NCI-H774 (cell line): ENCODE measurements at places on chromosomes 2 and 18.

DNA sequence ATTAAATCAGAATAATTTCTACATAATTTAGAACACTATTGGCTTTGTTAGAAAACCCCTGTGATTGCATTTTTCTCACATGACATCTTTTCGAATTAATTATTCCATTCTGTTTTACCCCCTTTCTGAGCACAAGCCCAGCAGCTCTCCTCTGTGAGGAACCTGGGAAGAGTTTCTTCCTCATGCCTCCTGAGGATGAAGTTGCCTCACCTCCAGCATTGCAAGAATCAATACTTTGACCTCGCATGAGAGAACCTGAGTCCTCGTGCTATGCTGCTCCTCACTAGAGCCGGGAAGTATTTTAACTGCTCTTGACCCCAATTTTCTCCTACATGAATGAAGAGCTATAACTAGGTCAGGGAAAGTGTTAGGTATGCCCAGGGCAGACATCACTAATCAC lies 77.1 kb upstream of the RAPH1 start:
- no peak for DNase-seq

DNA sequence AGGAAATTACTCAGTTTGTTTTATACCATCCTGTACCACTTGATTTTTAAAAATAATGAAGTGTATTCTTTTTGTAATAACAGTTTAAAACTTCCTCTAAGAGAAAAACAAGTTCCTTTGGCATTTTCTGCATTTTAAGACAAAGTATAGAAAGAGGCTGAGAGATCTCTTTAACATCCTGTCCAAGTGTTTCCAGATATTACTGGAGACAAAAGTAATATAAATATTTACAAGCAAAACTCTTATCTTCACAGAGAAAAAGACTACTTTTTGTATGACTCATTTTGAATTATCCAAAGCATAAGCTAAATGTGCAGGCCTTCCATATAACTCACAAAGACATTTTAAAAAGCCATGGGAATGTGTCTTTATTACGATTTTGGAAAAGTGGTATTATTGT lies 221.1 kb downstream of the RDH14 start:
- no peak for DNase-seq

DNA sequence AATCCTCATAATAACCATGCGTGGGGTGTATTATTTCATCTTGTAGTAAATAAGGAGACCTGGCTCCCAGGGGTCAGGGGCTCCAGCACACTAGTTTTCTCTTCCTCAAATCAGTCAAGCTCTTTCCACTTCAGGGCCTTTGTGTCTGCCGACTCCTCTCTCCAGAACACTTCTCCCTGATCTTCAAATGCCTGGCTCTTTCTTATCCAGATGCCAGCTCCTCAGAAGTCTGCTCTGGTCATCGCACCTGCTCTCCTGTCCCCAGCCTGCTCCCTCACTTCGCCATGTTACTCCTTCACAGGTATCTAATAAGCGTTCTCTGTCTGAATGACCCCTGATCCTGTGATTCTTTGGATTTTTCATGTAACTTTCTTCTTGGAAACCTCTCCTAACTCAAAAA lies 62.0 kb downstream of the GYPC start:
- DNase-seq = no peak

GRCh38 chr2:7206111-7206810 lies 289.0 kb downstream of the RNF144A start:
- DNase-seq = no peak

DNA sequence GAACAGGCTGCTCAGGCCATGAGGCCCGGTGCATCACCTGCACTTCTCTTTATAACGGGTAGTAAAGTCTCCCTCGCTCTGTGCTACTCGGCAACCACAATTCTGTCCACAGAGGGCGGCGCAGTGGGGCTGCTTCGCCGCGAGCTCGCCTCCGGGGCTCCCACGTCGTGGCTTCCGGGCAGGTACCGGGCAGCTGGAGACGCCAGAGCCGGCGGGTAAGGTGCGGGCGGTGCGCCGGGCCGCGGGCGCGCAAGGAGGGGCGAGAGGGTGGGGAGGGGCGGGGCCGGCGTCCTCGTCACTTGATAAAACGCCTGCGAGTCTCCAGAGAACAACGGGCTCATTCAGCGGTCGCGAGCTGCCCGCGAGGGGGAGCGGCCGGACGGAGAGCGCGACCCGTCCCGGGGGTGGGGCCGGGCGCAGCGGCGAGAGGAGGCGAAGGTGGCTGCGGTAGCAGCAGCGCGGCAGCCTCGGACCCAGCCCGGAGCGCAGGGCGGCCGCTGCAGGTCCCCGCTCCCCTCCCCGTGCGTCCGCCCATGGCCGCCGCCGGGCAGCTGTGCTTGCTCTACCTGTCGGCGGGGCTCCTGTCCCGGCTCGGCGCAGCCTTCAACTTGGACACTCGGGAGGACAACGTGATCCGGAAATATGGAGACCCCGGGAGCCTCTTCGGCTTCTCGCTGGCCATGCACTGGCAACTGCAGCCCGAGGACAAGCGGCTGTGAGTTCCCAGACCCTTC lies at the start of gene ITGA6:
Gene ITGA6, plus strand, starts transcription at position 331 of the 734 bp plus-strand sequence.
- DNase-seq = peak; percentile 81

GRCh38 chr18:41940506-41941215 lies 14.4 kb upstream of the PIK3C3 start:
- no peak for DNase-seq
